ENCODE measurements at places on chromosomes 1 and 21. TPM values are rescaled to one million over a fixed set of nuclear protein-coding genes. Genes with fewer than 3 reads are reported as not detected.

GRCh38 chr1:220368352-220369265 lies 96.4 kb upstream of the RAB3GAP2 start:
- no peak overlapping the region for H3K4me3 ChIP-seq
- DNase-seq = no peak
- peaks cover 21% of the 10 kb centered on the region for H3K4me1 ChIP-seq
- H3K27ac ChIP-seq = no peak overlapping the region

Gene FMOD
- 0.85 TPM for total RNA-seq

Gene SHISA4
- total RNA-seq = 39.1 TPM

Gene MRAP
- not detected for total RNA-seq

Gene PPM1J
- total RNA-seq = 0.59 TPM

Gene TMEM240
- total RNA-seq = 3.6 TPM

Gene SYT11
- 3.4 TPM for total RNA-seq

Gene SLC1A7
- total RNA-seq = not detected
